ENCODE measurements at places on chromosomes 2 and 18.

DNA sequence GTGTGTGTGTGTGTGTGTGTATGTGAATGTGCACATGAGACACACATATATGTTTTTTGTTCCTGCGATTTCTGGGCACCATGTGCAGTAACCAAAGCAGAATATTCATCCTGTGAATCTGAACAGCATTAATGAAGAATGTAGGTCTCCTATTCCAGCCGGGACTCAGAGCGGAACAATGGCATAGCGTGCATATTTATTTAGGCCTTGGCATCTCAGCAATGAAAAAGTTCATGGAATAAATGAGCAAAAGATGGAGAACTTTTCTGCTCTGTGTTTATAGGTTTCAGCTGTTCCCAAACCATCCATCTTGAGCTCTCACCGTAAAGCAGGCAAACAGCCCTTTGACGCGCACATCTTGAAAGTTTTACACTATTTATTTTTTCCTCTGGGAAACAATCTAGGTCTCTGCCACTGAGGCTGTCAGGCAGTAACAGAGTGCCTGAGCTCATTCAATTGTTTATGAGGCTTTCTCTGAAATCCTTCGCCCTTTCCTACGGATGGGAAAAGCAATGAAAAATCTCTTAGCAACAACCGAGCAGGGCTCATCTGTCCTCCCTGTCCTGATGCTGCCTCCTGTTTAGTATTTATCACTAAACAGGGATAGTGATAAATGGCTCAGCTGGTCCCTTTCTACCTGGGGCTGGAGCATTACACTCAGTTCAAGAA lies 146.2 kb upstream of the MSH6 start:
- no peak for DNase-seq

- no peak for DNase-seq
Observed at GRCh38 chr2:24011250-24012104, 1.6 kb downstream of the MFSD2B start.

- no peak for DNase-seq
Observed at GRCh38 chr2:171595456-171595855, 73.2 kb downstream of the CYBRD1 start.

DNA sequence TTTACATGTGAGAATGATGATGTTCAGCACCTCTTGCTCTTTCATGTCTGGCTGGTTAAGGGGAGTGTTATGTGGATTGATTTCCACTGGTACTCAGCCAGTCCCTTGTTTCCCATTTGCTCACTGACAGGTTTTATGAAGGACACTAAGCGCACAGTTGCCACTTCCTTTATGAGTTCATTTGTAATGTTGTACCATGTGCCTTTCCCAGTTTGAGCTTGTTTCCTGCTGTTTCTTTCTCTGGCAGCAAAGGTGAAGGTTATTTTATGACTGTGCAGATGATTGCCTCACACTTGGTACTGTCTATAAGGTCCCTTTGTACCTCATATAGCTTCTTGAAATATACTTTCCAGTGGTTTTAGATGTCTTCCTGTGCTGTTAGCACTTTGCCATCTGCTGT lies 1700.5 kb upstream of the TMEFF2 start:
- no peak for DNase-seq

DNA sequence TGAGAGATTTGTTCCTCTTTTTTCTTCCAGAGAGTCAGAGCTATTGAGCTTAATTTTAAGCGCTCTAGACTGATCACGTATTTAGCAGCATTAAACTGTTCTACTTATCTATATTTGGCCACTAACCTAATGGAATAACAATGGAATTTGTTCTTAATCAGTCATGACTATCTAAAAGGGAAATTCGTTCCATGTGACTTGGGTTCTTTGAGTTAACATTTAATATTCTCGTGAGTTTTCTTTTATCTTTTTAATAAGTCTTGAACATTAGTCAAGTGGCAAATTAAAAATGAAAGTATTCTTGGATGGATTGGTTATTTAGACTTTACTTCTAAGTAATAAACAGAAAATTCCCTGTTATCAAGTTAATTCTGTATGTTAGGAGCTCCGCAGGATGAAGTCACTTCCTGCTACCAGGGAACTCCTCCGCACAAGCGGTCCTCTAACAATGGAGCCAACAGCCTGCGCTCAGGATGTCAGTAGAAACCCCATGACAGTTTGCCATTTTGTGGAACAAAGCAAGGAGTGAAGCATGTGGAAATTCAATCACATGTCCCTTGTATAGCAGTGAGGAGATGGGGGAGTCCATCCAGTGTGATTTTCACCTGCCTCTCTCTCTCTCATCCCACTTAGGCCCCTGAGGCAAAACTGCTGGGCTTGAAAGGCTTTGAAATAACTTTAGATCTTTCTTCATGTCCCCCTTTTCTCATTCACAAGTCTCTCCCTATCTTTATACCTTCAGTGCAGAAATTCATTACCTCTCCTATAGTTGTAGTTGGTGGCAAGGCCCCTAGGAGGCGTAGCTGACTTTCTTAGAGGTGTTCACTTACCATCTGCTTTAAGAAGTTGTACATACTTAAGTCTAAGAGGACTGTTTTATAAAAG lies 138.1 kb downstream of the WDR7 start:
- no peak for DNase-seq

DNA sequence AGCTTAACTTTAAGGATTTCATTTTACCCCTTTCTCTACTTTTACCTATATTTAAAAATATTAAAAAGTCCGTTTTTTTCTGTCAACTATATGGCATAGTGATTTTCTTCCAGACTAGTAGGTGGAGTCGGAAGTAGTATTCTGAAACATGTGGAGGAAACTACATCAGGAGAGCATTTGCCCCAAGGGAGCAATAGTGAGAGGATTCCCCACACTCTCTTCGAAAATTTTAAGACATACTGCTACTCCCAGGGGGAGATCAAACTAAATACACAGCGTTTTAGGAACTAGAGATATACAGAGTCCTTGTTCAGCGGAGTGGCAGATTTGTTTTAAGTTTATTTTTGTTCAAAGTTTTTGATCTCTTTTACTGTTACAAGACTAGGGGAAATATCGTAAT lies 40.6 kb downstream of the METAP1D start:
- no peak for DNase-seq

DNA sequence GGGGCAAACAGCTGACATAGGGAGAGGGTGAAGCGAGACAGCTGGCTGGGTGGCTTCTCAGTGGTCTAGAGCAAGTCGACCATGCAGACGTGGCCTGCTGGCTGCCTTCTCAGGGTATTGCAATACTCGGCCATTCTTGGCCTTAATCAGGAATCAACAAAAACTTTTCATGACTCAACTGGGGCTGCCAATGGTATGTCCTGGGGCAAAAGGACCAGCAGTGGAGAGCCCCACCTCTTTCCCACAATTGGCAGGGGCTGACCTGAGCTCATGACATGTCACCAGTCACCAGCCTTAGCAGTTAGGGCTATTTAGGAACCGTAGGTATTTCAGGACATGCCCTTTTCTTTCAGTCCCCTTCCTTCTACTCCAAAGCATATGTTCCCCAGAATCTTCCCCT lies 19.1 kb downstream of the PLA2R1 start:
- DNase-seq: no peak

DNA sequence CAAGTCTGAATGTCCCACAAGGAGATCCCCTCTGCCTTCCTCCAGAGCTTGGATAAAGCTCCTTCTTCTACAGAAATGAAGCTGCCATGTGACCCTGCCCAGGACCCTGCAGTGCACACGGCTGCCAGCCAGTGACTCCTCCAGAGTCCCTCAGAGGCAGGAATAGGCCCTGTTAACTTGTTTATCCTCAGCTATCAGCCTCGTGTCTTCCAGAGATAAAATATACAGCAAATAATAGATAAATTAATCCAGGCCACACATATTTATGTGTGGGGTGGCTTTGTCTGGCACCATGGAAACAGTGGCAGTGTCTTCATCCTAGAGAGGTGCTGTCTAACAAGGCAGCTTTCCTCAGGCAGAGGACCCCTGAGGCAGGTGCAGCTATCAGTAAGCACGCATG lies 66.7 kb downstream of the TMEM18 start:
- no peak for DNase-seq

GRCh38 chr2:223753940-223754339 lies 83.4 kb downstream of the AP1S3 start:
- no peak for DNase-seq

GRCh38 chr2:238928520-238929241 lies 80.8 kb downstream of the TWIST2 start:
- DNase-seq: no peak

DNA sequence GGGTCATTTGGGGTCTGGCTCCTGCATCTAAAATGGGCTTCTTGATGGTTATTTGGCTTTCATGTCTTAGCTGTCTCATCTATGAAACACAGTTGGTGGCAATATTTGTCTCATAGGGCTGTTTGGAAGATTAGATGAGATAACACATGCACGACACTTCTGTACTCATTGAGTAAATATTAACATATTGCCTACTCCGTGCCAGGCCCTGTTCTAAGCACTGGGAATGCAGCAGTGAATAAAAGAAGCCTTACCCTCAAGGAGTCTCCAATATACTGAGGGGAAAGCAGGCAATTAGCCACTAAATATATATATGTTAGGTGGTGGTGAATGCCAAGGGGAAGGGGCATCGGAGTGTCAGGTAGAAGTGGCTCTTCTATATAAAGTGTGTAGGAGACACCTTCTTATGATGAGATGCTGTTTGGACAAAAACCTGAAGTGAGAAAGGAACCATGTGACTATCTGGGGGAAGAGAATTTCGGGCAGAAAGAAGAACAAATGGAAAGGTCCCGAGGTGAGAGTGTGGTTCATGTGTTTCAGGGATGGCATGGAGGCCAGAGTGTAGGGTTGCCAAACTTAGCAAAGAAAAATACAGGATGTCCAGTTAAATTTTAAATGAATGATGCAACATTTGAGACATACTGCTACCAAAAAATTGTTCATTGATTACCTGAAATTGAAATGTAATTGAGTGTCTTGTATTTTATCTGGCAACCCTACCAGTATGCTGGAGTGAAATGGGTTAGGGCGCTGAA lies 11.8 kb downstream of the SLC3A1 start:
- no peak for DNase-seq

DNA sequence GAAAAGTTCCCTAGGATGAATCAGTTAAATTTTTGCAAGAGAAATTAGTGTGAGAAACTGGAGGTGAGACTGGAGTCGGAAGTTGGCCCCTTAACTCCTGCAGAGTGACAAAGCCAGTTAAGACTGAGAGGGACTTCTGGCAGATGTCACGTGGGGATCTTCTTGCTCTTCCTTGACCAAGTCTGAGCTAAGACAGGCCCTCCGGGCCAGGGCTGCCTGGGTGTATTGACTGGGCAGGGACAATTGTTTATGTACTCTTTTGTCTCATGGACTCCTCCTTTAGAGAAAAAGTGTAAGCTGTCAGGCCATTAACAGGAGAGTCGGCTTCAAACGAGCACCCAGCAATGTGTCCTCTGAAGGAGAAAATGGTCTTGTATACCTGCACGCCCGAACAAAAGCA lies 48.6 kb upstream of the RALBP1 start:
- no peak for DNase-seq

GRCh38 chr2:238239863-238240756 lies at the start of gene HES6:
HES6 (minus strand) TSS chr2:238240038; CDS start chr2:238239905, 133 bp downstream.
- peak; percentile 24 for DNase-seq

DNA sequence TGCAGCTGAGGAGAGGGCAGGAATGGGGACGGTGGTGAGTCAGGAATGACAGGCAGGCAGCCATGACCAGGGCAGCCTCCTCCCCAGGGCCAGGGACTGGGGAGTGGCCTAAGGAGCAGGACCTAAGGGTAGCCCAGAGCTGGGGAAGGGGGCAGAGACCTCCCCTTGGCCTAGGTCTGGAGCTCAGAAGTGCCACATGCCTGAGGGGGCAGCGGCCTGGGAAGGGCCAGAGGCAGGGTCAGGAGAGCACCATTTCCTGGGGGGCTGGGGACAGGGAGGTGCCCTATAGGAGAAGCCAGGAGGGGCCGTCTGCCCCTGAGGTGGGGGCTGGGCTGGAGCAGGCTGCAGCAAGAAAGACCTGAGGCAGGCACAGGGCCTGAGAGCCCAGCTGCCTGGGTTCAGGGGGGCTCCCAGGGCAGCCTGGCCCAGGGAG lies 20.9 kb downstream of the CFLAR start:
- no peak for DNase-seq
